Natural killer cell treated with Interleukin-12 subunit alpha and Interleukin-12 subunit beta and Interleukin-15 and Interleukin-18, amount 100 ng/mL, for 72 hours (primary cell): ENCODE measurements at places on chromosomes 11 and 22. TPM values are rescaled to one million over a fixed set of nuclear protein-coding genes. Genes with fewer than 3 reads are reported as not detected.

Gene CRYBB2
- not detected for total RNA-seq

Gene OR52N4
- total RNA-seq: 0.38 TPM

Gene PHF21A
- total RNA-seq: 64.3 TPM

Gene YAP1
- 0.56 TPM for total RNA-seq
